CD4-positive, alpha-beta T cell treated with Interleukin-17A for 4 hours (primary cell): ENCODE measurements at places on chromosomes 2 and 18.

GRCh38 chr18:69944436-69944835 lies 3.2 kb downstream of the CD226 start:
- peak; percentile 50 for DNase-seq

GRCh38 chr2:181771356-181771755 lies 91.0 kb upstream of the NEUROD1 start:
- DNase-seq, result no peak

DNA sequence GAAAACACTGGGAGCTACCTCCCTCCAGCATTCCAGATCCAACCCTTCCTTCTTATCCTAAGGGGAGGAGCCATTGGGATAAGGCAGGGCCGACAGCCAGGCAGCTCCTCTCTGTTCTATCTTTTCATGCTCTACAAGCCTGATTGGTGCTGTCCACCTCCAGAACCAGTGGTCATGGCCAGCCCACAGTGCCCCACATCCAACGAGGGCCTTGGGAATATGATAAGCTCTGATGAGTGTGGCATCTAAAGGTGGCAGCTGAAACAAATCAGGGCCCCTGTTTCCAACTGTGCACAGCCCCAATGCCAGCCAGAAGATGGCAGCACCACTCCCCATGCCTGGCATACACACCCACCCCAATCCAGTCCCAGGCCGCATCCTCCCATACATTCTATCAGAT lies 329.3 kb downstream of the C1D start:
- DNase-seq, result no peak

GRCh38 chr2:63735931-63736330 lies 105.8 kb upstream of the UGP2 start:
- no peak for DNase-seq

- no peak for DNase-seq
Observed at GRCh38 chr2:18506883-18507509, 53.5 kb downstream of the RDH14 start.

DNA sequence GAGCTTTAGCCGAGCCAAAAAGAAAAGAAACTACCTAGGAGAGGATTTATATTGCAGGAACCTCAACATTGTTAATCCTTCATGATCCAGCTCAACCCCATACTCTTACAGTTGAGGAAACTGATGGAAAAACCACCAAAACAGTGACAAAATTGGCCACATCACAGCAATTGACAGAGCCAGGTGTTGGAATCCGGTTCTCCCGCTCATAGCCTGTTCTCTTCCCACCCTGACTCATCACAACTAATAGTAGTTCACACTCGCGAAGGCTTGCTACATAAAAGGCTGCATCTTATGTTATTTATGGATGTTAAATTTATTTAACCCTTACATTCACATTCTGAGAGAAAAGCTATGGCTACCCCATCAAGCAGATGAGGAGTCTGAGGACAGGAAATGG lies 33.7 kb downstream of the SLC9A4 start:
- no peak for DNase-seq

GRCh38 chr2:197205585-197206215 lies 104.9 kb downstream of the ANKRD44 start:
- peak; percentile 77 for DNase-seq

DNA sequence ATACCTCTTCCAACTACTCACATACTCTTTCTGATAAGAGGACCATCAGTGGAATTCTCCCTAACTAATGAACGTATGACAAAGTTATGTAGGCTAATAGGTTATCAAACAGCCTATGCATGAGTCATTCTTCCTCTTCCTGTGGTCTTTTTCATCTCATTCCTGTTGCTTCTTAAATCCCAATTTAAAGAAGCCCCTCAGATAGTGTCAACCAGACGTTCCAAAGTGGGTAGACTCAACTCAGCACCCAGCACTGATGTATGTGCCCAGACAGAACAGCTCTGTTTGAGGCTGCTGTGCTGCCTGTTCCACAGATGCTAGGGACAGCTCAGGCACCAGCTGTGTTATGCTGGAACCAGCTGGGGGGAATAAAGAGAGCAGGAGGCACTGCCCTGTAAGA lies 52.6 kb downstream of the CXCR4 start:
- peak; percentile 22 for DNase-seq

DNA sequence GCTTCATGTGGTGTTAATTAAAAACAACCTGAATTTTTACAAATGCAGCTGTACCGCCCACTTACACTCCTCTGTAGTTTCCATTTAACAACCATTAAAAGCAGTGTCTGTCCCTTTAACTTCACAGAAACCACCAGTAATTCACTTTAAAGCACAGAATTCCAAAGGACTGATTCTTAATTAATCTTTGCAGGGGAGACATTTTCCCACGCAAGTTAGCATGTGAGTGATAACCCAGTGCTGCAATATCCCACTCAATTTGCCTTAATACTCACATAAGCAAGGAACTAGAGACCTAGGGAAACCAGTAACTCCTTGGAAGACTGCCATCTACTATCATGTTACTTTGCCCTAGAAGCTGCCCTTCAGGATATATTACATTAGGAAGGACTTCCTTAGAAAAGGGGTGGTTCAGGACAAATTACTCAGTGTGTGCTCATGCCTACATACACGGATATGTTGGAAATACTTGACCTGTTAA lies 102.3 kb downstream of the OSR1 start:
- no peak for DNase-seq

DNA sequence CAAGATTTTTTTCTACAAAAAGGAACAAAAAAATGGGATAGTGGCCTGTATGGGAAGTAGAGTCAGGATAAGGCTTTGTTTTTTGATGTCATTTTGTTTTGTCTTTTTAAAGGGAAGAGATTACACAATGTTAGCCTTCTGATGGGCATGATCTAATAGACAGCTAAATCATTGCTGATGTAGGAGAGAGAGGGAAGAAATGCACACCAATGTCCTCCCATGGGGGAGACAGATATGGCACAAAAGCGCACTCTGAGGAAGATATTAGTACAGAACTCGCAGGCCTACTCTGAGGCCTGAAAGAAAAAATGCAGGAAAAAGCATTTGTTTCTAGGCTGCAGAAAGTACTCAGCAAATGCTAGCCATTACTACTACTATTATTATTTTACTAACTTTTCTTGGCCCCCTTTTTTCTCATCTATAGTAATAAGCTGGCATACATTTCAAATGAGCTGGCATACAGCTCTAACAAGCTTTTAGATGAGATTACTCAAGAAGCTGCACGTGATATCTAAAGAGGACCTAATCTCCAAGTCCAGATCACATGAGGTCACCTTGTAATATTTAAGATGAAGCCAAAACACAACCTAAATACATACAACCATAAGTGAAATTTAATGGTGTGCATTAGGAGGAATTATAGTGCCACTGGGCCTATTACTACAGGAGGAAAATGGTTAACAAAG lies 269.4 kb upstream of the TANK start:
- no peak for DNase-seq

- DNase-seq, result no peak
Observed at GRCh38 chr2:33525666-33526065, 49.2 kb downstream of the RASGRP3 start.

GRCh38 chr2:188600536-188601210 lies 309.0 kb downstream of the GULP1 start:
- DNase-seq, result no peak

DNA sequence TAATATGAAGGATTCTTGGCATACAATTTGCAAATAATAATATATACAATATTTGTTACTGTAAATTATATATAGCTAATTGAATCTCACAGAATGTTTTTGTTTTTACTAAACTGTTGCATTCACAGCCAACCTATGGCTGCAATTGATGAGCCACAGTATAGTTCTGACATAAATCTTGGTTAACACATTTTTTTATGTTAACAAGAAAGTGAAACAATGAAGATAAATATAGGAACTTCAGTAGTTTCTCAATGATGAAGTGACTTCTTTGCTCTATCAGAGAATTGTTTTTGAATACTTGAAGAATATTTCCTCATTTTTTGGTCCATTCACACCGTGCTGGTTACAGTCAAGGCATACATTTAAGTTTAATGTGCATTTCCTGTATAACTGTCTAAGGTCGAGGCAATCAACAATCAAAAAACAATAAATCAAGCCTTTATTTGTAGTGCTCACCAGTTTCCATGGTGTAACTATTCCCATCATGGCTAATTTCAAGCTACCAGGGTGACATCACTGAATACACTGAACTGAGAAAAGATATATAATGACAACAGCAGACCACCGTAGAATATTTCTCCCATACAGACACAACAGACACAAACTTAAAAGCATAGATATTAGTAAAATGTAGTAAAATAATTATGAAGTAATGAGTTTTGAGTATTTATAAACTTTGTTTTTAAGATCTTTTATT lies 12.9 kb upstream of the ETAA1 start:
- no peak for DNase-seq

DNA sequence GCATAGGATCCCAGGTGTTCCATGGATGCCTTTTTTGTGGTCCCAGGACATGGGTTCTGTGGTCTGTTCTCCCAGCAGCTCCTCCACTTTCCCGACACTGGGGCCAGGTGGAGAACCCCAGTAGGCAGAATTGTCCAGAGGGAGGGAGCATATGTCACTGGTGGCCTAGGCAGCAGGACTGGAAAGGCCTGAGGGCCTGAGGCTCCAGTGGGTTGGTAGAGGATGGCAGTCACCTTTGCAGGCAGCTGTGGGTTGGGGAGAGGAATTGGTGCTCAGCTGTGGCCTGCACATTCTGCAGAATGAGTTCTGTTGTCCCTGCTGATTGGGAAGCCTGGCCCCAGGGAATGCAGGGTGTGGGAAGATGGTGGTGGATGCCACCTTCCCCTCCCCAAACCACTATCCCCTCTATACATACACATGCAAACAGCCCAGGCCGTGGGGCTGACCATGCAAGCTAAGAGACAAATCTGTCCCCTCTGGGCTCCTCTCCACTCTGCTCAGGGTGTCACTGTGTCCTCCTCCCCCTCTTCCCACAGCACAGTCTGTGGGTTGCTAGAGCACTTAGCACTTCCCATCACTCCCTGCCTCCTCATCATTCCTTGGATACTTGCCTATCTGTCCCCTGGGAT lies 11.4 kb downstream of the CTIF start:
- no peak for DNase-seq

GRCh38 chr2:173299764-173300163 lies 54.9 kb upstream of the CDCA7 start:
- DNase-seq, result no peak

DNA sequence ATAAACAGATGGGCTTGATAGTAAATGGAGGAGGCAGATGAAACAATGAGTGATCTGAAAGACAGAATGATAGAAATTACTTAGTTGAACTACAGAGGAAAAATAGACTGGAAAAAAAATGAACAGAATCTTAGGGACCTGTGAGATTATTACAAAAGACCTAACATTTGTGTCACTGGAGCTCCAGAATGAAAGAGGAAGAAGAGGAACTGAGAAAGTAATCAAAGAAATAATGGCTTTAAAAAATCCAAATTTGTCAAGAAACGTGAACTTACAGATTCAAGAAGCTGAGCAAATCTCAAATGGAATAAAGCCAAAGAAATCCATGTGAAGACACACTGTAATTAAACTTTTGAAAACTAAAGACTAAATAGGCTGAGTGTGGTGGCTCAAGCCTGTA lies 28.3 kb downstream of the EVA1A start:
- no peak for DNase-seq

GRCh38 chr2:96301865-96302264 lies 3.5 kb downstream of the SNRNP200 start:
- no peak for DNase-seq

- DNase-seq, result no peak
Observed at GRCh38 chr2:29276151-29276550, 160.9 kb downstream of the CLIP4 start.

- no peak for DNase-seq
Observed at GRCh38 chr2:162636206-162636728, 202.3 kb downstream of the KCNH7 start.

DNA sequence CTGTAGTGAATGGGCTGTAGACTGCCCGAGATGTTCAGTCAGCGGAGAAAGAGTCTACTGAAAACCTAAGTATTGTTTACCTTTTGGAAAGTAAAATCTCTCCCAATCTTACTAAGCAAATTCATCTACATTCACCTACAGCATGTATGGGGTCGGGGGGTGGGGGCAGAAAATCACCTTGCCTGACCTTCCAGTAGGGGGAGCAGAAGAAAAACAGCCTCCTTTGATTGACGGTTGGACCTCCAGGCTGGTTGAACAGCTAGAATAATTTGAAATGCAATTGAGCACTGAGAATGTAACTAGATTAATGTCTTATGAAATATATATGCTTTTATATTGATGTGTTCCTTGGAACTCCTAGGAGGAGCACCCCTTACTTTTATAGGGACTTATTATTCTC lies 10.0 kb downstream of the LRATD1 start:
- no peak for DNase-seq

DNA sequence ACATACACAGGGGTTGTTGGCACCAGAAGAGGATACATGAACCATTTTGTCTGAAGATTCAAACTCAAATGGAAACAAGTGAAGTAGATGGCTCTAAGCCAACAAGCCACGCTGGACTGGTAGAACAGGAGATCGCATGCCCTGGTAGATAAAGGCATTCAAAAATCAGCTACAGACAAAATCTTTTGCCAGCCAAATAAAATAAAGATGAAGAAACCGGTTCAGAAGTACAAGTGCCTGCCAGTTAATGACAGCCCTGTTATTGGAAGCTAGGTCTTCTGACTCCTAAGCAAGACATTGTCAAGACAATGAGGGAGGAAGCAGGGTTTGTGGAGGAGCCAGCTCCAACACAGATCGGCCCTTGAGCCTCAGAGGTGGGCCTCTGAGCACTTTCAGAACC lies 52.3 kb downstream of the EHD3 start:
- no peak for DNase-seq

GRCh38 chr2:24754985-24755705 lies 38.0 kb downstream of the PTRHD1 start:
- DNase-seq, result no peak

GRCh38 chr2:21256006-21256405 lies 132.2 kb downstream of the TDRD15 start:
- no peak for DNase-seq

GRCh38 chr2:119111115-119111975 lies 47.2 kb downstream of the C1QL2 start:
- no peak for DNase-seq

GRCh38 chr2:54855434-54855833 lies 132.0 kb downstream of the EML6 start:
- no peak for DNase-seq

DNA sequence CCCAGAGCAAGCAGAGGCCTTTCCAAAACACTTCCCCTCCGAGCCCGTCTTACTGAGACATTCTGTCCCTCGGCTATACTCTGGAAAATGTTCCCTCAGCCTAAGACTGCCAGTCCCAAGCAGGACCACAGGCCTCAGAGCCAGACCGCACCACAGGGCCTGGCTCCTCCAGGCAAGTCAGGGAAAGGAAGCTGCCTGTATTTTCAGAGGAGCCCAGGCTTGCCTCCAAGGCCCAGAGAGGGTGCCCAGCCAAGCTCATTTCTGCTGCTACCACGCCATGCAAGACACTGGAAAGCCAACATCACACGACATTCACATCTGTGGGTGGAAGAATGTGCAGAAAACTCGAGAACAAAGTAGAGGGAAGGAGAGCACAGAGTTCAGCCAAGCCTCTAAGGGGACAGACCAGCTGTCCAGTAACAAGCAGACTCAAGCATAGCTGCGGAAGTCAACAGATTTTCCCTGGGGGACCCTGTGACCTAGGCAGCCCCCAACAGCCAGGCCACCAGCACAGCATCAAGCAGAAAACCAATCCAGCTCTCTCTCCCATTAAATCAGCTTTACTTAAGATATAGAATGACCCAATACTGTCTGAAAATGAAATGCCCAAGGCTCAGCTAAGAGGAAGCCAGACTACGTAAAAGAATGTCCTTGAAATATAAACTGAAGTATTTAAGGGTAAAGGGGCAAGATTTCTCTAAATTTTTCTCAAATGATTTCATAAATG lies 123.9 kb downstream of the ZFP36L2 start:
- no peak for DNase-seq

- no peak for DNase-seq
Observed at GRCh38 chr2:190666895-190667294, 18.0 kb downstream of the NAB1 start.

- no peak for DNase-seq
Observed at GRCh38 chr2:198173242-198173641, 368.8 kb downstream of the PLCL1 start.
